Activated CD4-positive, CD25-positive, alpha-beta regulatory T cell treated with anti-CD3 and anti-CD28 coated beads, Interleukin-2, amount 50 U/mL, for 24 hours (primary cell): ENCODE measurements at places on chromosomes 6 and 20.

- peak; percentile 87 for ATAC-seq
These were observed at the start of gene ID1 for GRCh38 chr20:31605031-31605901. TSS of gene ID1 (plus strand) at chr20:31605289. CDS start at chr20:31605388, 99 bp downstream.

- ATAC-seq: no peak
These were observed 60.6 kb downstream of the TXLNB start for GRCh38 chr6:139231206-139231605.

GRCh38 chr6:15358579-15359327 lies 112.9 kb downstream of the JARID2 start:
- no peak for ATAC-seq

DNA sequence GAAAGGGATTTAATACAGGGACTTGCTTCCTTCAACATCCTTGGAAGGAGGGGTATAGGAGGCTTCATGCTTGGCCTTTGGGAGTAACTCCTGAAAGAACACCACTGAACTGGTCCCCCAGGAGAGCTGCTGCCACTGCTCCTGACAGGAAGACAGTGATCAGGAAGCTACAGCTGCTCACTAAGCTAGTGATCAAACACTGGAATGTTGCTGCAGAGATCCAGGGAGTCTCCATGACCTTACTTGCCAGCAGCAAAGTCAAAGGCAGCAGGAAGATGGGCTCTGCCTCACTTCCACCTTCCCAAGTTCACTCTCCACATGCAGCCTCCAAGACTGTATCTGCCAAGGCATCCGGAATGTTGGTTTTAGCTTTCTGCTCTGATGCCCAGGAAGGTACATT lies 31.8 kb downstream of the PIM1 start:
- ATAC-seq: no peak

- no peak for ATAC-seq
These were observed 1.7 kb upstream of the PDE10A start for GRCh38 chr6:165664559-165665383.

DNA sequence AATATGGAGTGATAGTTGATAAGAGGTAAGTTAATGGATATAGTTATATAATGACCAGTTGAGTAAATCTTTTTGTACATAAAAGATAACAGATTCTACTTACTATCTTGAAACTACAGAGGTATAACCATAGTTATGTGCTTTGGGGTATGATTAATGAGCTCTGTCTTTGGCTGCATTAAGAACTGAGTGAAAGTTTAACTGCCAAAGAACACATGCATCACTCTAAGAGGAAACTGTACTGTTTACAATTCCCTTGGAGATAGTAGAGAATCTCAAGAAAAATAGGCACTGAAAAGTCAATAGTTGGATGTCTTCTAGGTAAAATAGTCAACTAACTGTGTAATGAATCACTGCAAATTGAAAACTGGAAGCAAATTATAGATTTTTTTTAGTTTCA lies 1129.5 kb downstream of the EPHA7 start:
- ATAC-seq: no peak

DNA sequence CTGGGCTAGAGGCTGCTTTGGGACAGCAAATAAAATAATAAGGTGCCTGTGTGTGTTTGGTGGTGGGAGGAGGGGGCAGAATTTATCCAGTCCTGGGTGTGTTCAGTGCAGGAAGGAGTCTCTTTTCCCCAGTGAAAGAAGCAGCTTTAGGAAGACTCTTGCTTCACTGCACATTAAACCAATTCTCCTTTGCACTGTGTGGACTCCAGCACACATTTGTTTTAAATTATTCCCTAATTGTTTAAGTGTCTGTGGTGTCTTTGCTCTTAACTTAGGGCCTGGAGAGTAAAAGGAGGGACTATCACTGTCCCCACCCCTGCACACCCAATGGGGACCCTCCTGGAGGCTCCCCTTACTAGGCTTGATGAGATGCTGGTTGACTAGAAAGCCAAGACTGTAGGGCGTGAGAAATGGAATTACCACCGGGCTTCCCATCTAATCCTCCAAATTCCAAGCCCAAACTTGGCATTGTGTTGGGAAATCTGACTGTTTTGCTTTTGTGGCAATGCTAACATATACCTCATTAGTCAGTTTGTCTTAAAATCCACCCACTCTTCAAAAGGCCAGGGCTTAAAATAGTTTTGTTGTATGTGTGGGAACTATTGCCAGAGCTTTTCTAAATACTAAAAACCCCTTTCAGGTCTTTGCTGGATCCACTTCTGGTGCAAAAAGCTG lies 13.5 kb upstream of the DAAM2 start:
- ATAC-seq: no peak

DNA sequence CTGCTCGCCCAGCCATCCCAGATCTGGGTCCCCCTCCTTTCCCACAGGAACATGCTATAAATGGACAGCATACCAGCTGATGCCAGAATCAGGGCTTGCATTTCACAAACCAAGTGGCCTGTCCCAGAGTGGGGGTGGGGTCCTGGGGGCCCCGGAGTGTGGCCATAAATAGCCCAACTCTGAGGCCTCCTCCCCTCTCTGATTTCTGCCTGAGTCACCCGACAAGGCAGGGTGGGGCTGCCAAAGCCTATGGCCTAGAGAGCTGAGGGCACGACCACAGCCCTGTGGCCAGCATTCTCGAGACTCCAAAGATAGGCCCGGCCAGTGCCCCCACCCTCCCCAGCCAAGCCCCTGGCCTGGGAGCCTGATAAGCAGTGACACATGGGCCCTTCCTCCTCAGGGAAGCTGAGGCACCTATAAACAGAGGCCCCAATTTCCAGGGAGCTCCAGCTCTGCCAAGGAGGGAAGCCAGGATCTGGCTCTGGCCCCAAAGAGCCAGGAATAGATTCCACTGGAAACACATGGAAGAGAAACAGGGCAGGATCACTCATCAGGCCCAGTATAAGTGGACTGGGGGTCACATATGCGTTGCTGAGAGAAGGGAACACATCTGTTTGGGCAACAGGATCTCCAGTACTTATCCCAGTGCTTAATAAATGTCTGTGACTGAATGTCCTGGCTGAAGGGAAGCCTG lies 20.3 kb downstream of the SNTA1 start:
- no peak for ATAC-seq

GRCh38 chr6:155629652-155630051 lies 174.0 kb upstream of the NOX3 start:
- no peak for ATAC-seq

GRCh38 chr6:166786704-166787293 lies 159.7 kb upstream of the RPS6KA2 start:
- ATAC-seq: no peak

GRCh38 chr6:143773506-143774150 lies 69.5 kb upstream of the LTV1 start:
- ATAC-seq: no peak

DNA sequence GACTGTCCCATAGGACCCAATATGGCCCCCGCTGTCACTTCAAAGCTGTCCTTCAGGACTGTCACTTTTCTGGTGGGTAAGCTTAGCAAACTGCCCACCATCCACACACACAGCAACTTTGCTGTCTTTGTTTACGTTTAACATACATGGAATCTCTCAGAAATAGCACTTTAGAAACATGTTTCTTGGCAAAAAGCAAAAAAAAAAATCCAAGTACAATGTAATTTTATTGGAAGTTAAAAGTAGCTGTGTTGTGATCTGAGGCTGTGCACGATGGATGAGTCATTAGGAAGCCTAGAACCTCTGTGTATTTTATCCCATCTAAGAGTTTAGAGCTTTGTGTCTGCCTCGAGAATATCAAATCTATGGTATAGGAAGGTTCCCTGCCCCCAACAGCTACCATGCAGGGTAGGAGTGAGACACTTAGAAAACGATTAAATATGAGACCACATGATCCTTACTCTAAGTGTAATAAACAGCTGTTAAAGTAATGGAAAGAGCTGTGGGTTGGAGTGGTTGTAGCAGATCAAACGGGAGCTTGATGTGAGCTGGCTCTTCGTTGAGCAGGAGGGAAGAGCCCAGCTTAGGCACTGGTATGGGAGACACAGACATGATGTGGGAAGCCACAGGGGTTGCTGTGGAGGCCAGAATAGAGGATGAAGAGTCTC lies 119.5 kb downstream of the PLEKHG1 start:
- ATAC-seq: no peak

- no peak for ATAC-seq
These were observed 23.1 kb downstream of the SPATA2 start for GRCh38 chr20:49892260-49892659.

- no peak for ATAC-seq
These were observed 408.1 kb upstream of the MARCKS start for GRCh38 chr6:113449051-113449450.

- peak; percentile 22 for ATAC-seq
These were observed 278 bp downstream of the UST start for GRCh38 chr6:148747145-148747470.

DNA sequence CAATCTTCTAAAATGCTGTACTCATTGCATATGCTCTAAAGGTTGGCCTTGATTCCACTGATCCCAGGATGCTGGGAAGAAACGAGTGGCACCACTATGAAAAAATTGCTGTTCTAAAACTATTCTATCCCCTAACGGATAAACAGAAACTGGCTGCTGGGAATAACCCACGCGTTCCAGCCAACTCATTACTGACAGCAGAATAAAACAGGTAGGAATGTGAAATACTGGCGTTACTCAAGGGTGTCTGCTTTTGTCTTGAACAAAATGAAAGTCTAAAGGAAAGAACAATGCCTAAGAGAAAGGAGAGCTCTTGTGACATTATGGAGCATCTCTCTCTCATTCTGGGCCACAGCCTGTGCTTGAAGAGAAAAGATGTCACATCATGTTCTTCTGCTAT lies 26.1 kb downstream of the GPR63 start:
- no peak for ATAC-seq

DNA sequence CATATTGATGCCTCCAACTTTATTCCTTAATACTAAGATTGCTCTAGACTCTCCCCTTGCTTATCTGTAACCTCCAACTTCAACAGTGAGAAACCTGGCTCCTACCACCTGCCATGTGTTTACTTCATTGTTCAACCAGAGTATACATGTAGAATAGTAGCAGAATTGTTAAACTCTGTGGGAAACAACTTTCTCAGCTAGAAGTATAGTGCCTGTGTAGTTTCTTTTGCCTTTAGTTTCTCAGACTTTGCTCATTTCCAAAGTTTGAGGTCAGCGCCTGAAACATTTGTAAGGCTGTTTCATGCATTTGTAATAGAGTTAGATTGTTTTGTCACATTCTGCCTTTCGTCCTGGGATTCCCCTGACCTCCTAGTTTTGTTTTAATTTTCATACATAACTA lies 34.9 kb upstream of the HECA start:
- ATAC-seq: peak; percentile 84

DNA sequence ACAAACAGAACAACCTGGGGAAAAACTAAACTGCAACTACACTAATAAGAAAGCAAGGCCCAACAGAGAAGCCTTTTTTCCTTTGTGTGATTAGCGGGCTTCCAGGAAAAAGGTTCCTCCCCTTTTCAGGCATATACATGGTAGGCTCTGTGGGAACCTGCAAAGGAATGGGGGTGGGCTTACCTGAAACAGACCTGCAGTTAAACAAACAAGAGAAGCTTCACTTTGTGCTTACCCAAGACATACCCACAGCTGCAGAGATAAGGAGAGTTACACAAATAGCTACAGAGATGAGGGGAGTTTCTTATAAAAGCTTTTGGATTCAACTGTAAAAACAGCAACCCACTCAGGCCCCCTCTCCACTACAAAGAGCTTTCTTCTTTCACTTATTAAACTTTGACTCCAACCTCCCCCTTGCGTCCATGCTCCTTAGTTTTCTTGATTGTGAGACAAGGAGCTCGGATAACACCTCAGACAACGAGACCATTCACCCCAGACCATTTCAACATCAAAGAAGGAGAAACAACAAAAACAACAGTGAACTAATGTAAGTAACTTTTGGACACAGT lies 30.9 kb downstream of the RNF146 start:
- no peak for ATAC-seq

- ATAC-seq: no peak
These were observed 216.9 kb downstream of the EYA2 start for GRCh38 chr20:47111576-47111975.

GRCh38 chr6:73860303-73860702 lies 164.3 kb downstream of the CD109 start:
- no peak for ATAC-seq
